ENCODE measurements at places on chromosomes 2 and 18.

DNA sequence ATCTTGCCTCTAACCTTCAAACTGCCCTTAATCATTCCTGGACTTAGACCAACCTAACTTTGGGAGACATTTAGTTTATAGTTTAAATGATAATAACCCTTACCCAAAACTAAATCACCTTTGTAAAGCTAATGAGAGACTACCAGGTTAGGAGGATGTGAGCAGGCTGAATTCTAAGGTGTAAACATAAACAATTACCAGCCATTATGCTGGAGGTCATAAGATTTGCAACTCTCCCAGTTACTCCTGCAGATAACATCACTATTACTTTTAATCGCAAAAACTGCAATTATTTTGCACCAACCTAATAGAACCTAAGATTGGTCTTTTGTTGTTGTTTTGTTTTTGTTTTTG is 86.5 kb upstream of the MSH6 start:
- no peak for DNase-seq

DNA sequence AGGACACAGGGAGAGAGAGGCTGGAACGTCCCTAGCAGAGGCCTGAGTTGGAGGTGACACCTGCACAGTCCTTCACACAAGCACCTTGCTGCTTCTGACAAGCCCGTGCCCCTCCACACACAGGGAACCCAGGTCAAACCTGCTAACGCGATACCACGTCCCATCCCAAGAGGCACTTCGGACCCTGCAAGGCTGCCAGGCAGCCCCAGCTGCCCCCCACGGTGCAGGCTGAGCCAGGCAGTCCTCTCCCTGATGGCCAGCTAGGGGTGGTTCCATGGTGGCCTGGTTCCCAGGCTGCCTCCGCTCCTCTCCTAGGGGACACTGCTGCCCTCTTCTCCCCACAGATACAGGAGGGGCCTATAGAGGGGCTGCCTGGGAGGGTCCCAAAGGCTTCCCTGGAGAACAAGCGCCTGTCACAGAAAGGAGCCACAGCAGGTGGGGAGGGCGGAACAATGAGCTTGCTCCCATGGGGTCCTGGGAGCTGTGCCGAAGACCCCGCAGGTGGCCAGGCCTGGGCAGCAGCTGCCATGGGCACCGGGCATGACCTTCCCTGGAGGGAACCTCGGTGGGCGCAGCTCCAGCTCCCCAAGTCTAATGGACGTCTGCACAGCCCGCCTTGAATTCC is 434.2 kb upstream of the MYT1L start:
- DNase-seq = no peak

GRCh38 chr18:77512152-77512551 is 262.5 kb downstream of the GALR1 start:
- DNase-seq = no peak

DNA sequence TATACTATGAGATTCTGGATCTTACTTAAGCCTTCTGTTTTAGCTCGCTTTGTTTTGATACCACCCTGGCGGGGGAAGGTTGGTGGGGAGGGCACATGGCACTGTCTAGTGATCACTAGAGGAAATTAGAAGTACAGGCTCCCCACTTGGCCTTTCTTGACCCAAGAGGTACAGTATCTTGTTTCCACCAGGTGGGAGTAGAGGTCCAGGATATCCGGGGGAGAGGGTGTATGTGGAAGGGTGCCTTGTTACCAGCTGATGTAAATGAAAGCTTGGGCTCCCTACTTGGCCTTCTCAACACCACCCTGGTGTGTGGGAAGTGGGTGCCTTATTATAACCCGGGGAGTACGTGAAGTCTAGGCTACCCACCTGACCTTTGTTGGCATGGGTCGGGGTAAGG is 7.5 kb downstream of the GALNT1 start:
- no peak for DNase-seq

- no peak for DNase-seq
Measured at GRCh38 chr2:55223958-55224760, 7.9 kb downstream of the CLHC1 start.

DNA sequence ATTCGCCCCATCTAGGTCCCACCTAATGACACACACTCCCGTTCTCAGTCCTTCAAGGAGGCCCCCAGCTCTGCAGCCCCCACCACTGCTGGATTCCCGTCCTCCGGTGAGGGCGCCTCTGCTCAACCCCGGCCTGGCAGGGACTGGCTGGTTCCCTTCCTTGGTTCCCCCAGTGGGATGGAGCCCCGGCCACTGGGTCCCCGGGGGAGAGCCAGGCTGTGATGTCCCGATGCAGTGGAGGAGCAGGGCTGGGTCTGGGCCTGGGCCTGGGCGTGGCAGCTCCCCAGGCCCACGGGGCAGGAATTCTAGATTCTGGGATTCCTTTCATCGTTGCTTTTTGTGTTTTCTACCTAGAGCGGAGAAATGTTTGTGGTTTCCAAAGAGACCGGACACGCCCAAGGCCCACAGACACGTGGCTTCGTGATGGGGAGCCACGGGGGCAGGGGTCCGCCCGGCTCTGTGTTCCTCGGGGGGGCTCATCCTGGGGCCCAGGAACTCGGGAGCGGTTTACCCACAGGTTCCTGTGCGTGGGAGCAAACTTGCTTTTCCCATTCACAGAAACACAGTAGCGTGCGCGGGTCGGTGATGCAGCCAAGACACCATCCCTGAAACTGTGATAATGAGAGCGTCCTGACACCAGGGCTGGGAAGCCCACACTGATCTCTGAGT is 67.0 kb downstream of the SLC66A2 start:
- DNase-seq = no peak

- peak; percentile 55 for DNase-seq
Measured at GRCh38 chr2:206084870-206085741, 868 bp downstream of the INO80D start.

DNA sequence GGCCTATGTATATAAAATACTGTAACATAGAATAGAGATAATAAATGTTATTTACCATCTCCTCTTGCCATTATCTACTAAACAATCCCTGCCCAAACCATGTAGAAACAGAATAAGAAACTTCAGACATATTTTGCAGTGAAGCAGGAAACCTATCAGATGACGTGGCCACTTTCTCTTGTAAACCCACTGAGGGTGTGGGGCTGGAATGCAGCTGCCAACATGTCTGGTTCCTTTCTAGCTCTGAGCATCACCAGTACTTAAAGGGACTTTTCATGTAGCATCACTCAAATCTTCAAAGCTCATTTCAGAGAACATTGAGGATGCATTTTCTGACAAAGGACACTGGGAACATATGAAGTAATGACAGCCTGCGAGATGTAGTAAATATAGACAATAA is 251.8 kb downstream of the LPIN1 start:
- peak; percentile 44 for DNase-seq
